ENCODE measurements at places on chromosomes 3 and 15.

- no peak for DNase-seq
These were observed 16.4 kb downstream of the LDHAL6B start for GRCh38 chr15:59222906-59223550.

GRCh38 chr3:20462723-20463122 is 276.7 kb upstream of the SGO1 start:
- DNase-seq = no peak

DNA sequence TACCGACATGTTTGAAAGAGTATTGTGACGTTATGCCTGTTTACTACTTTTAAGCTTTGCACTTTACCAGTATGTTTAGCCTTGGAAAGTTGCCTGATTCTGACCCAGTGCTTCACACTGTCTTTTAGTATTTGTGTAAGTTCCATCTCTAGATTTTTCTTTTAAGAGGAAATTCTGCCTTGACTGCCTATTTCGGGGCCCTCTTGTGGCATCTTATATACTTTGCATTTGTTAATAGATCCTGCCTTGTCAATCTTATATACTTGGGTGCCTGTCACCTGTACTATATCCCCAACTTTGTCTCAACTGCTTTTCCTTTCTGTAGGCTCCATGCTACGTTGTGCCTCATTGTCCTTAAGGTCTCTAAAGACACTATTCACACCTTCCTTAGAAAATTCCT is 244.6 kb downstream of the STXBP5L start:
- no peak for DNase-seq

GRCh38 chr3:195736866-195737490 is 16.2 kb downstream of the MUC20 start:
- no peak for DNase-seq

GRCh38 chr3:133835418-133835743 is 29.8 kb downstream of the SRPRB start:
- no peak for DNase-seq

DNA sequence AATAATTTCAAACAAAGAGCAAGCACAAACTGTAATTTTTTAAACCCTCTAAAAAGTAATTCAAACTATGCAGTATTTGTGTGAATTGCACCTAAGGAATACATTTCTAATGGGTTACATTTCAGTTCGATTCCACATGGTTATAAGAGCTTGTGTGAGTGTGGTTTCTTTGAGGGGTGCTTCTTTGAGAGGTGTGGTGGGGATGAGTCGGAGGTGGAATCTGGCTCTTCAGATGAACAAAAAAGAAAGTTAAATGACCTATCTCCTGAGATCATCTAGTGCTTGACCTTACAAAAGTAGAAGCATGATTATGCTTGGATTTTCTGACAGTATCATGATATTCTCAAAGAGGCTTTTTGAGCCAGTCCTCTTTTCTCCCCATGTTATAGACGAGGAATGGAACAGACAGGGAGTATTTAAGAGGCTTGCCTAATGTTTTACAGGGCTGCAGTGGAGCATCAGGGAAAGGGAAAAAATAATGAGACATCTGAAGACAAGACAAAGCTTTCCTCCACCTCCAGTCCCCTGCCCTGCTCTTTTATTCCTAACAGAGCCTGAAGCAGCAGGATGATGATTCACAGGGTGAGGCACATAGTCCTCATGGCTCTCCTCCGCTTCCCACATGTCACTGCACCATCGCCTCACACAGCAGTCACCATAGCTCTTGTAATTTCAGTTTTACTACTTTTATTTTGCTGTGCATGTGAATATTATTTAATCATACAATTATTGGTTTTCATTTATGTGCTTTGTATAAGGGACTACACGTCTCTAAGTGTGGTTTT is 82.0 kb downstream of the LYSMD4 start:
- DNase-seq = peak; percentile 15

- DNase-seq = no peak
These were observed 725.4 kb upstream of the DPPA4 start for GRCh38 chr3:110062716-110063115.

GRCh38 chr3:64247991-64248646 is 22.9 kb upstream of the PRICKLE2 start:
- DNase-seq = no peak

All from AG08396 (cell line).